ENCODE measurements at places on chromosomes 5 and 9. TPM values are rescaled to one million over a fixed set of nuclear protein-coding genes. Genes with fewer than 3 reads are reported as not detected.

The NOTCH1 gene
- 7.2 TPM for polyA plus RNA-seq

The GMCL2 gene
- 53.5 TPM for polyA plus RNA-seq

The BSPRY gene
- 4.5 TPM for polyA plus RNA-seq

DNA sequence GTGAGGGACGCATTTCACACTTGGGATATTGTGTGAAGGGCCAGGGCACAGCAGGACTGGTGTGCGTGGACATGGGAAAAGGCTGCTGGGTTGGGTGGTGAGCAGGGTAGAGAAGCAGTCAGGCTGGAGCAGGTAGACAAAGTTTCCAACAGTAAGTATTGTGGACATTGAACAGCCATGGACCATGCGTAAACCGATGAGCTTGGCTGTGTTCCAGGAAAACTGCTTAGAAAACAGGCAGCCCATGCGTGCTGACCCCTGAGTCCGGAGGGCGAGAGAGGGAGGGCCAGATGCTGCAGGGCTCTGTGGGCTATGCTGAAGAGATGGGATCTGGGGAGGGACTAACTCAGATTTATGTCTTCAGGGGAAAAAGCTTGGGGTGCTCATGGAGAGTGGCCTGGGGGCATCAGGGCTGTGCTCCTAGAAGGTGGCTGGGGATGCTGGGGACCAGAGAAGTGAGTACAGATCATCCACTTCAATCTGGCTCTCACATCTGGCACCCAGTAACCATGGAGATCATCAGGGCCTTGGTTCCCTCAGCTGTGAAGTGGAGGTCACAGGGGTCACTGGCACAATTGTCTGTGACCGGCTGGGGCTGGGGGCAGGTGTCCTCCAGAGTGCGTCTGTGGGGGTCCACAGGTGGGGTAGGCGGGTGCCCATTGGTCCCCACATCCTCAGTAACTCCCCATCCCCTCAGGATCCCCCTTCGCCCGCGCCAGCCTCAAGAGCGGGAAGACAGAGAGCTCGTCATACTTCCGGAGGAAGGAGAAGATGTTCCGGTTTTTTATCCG lies 93.3 kb downstream of the CACNA1B start:
- peak; percentile 5 for DNase-seq
- no peak overlapping the region for H3K4me3 ChIP-seq
- no peaks in the 10 kb centered on the region for H3K36me3 ChIP-seq
- no peak overlapping the region for H3K27ac ChIP-seq
- H3K27me3 ChIP-seq = no peaks in the 10 kb centered on the region

GRCh38 chr5:31023105-31023504 lies 170.4 kb upstream of the CDH6 start:
- H3K27ac ChIP-seq = no peak overlapping the region
- H3K4me3 ChIP-seq = no peak overlapping the region
- no peaks in the 10 kb centered on the region for H3K4me1 ChIP-seq
- no peak for DNase-seq
- H3K27me3 ChIP-seq = no peaks in the 10 kb centered on the region
